Stimulated activated CD4-positive, alpha-beta T cell treated with anti-CD3 and anti-CD28 coated beads, Interleukin-12 subunit alpha, Interleukin-12 subunit beta, amount 100 ng/mL, for 24 hours (primary cell): ENCODE measurements at places on chromosomes 7 and 10.

DNA sequence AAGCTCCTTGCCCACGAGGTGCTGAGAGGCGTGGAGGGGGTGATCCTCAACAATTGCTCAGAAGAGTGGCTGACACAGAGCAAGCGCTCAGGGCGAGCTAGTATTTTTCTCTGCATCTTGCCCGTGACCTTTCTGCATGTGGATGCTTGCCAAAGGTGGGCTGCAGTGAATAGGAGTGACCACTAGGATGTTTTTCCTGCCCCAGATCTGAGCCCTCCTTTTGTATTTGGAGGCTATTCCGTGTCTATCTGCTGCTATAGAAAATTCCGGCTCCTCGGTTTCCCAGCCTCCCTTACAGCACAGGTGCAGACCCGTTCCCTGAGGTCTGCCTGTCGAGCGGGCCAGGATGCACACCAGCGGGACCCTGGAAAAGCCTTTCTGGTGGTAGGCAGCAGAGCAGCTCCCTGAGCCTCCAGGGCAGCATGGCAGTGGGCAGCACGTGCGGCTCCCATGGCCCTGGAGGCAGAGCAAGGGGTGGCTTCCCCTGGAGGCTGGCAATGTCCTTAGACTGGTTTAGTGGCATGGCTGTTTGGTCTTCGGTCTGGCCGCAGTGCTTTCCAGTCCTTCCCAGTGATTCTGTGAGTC lies 145.1 kb upstream of the PCBD1 start:
- DNase-seq = no peak

DNA sequence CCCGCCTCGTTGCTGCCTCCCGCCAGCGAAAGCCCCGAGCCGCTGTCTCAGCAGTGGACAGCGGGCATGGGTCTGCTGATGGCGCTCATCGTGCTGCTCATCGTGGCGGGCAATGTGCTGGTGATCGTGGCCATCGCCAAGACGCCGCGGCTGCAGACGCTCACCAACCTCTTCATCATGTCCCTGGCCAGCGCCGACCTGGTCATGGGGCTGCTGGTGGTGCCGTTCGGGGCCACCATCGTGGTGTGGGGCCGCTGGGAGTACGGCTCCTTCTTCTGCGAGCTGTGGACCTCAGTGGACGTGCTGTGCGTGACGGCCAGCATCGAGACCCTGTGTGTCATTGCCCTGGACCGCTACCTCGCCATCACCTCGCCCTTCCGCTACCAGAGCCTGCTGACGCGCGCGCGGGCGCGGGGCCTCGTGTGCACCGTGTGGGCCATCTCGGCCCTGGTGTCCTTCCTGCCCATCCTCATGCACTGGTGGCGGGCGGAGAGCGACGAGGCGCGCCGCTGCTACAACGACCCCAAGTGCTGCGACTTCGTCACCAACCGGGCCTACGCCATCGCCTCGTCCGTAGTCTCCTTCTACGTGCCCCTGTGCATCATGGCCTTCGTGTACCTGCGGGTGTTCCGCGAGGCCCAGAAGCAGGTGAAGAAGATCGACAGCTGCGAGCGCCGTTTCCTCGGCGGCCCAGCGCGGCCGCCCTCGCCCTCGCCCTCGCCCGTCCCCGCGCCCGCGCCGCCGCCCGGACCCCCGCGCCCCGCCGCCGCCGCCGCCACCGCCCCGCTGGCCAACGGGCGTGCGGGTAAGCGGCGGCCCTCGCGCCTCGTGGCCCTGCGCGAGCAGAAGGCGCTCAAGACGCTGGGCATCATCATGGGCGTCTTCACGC lies 825 bp downstream of the ADRB1 start:
- DNase-seq = no peak

GRCh38 chr7:148241700-148242293 lies 348.8 kb upstream of the C7orf33 start:
- no peak for DNase-seq

DNA sequence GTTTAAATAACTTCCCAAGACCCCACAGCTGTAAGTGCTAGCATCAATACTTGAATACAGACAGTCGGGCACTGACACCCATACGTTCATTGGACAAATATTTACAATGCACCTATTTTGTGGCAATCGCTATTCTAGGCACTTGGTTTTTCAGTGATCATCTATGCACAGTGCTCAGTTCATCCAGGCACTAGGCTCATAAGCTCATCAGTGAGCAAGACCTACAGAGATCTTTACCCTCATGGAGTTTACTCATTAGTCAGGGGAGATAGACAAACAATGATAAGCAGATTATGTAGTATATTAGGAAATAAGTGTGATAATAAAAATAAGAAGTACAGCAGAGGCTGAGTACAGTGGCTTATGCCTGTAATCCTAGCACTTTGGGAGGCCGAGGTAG lies 7.6 kb upstream of the DHTKD1 start:
- DNase-seq = no peak

- DNase-seq = no peak
These were observed 33.3 kb downstream of the DNAJB12 start for GRCh38 chr10:72321248-72322029.

DNA sequence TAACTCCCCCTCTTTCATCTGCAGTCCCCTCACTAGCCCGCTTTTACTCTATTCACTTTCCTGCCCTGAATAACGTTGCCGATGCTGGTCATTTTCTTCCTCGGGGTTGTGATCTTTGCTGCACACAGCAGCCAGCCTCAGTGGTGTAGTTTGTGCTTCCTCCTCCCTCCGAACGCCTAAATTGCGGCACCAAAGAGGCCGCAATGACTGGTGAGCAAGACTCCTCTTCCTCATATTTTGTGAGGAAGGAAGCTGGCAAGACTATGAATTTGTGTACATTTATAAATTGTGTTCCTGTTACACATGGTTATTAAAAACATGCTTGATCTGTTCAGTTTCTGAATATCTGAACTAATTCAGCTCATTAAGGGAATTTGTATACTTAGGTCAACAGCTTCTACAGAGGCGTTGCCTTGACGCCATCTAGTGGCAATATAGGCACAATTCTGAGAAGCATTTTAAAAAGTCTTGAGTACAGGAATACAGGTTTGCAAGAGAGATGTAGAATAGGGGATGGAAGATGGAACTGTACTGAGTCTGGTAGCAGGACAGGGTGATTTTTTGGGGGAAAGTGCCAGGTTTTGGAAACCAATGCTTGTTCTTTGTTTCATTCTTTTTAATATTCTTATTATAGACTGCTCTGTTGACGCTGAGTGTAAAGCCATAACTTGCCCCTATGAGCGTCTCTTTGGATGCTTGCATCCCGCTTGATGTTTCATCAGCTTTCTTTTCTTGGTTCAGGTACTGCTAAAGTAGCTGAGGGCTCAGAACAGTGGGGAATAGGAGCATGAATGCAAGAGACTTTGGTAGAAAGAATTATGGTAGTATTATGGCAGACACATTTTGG lies 4.1 kb upstream of the TAS2R5 start:
- no peak for DNase-seq

DNA sequence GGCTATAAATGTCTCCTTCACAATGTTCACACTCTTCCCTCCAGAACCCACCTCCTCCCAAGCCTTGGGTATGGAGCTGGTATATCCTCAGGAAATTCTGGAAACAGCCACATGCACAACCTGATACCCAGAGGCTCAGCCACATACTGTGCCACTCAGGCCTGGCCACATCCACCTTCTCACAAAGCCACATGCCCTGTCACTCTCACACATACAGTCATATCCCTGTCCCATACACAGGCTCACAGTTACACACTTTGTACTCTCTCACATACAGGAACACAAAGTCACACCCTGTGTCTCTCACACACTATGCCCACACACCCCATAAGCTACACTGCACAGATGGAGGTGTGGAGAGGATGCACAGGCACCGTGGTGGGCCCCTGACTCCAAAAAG lies 10.1 kb downstream of the KCNIP2 start:
- DNase-seq = no peak

GRCh38 chr7:122307228-122307621 lies 2.7 kb upstream of the FEZF1 start:
- no peak for DNase-seq

DNA sequence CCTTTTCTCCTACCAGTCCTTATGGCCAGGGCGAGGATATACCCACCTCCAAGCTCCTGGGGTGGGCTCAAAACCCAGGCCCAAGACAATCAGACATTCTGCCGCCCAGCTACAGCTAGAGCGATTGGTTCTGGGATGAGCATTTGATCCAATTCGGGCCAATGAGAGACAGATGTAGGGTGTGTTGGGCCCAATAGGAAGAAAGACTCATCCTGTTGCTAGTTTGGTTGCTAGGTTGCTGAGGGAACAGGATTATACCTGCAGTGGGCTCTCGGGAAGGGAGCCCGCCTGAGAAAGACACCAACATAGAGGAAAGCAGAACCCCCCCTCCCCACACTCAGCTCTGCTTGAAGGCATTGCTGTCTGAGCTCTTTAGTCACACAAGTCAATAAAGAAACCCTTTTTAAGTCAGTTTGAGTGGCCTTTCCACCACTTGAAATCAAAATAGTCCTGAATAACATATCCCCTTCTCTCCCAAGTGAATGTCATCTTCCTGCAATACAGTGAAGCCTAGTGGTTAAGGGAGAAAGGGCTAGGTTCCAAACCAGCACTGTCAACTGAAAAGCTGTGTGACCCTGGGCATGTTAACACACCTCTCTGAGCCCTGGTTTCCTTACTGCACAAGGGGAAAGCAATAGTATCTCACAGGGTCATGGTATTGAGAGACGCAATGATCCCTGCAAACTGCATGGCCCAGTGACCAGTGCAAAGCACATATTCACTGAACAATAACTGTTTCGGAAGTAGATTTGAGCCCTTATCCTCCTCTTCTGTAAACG lies 21.8 kb downstream of the ITPRIP start:
- DNase-seq = no peak

DNA sequence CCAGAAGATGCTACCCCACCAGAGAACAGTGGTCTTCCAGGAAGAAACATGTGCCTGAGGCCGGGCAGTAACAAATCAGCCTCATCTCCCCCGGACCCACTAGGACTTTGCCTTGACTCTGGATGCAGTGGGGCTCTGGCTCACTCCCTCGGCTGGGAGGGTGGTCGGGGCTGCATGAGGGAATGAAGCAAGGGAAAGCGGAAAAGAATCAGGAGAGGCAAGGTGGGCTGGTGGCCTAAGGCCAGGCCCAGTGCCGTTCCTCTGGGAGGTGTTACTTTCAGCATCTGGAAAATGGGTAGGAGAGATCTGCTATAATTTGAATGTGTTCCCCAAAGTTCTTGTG lies 51.8 kb downstream of the CLEC2L start:
- DNase-seq = no peak

GRCh38 chr10:63434866-63435854 lies 30.6 kb downstream of the JMJD1C start:
- no peak for DNase-seq
